ENCODE measurements at places on chromosomes 12 and 14.

DNA sequence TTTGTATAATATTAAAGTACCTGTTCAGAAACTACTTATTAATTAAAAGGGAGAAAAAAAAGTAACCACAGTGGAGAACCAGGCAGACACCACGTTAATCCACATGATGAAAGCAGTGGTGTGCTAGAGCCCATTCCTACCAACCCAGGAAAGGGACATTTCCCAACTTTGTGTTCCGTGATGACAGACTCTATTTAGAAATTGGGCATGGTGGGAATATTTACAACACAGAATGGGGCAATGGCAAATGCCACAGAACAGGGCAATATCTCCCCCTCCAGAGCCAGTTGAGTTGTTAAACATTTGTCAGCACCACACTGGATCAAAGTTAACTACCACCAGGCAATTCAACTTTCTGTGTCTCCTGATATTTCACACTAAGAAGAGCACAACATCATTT lies 1.2 kb upstream of the HIGD1C start:
- DNase-seq, result no peak

GRCh38 chr14:85416771-85417170 lies 113.2 kb upstream of the FLRT2 start:
- no peak for DNase-seq

- DNase-seq, result no peak
Observed at GRCh38 chr12:101795013-101795412, 35.7 kb downstream of the GNPTAB start.

DNA sequence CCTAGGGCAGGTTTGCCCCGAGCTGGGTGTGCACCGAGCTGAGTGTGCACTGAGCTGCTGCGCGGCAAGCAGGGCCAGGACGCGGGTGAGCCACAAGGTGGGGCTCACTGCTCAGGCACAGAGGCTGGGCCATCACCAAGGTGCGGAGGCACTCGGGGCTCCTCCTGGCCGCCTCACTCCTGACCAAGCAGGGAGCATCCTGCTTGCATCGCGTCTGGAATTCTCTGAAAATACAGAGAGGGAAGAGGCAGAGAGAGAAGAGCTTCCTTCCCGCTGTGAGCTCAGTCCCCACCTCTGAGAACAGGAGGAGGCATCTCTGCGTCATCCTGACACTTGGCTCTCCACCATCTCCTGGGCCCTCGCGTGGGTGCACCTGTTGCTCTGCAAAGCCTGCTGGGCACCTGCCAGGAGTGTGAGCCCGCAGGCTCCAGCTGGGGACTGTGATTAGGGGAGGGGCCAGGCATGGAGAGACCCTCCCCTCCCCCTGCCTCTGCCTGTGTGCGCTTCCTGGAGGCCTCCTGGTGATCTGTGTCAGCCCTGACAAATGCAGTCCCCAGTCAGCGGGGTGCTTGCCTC lies 116.3 kb downstream of the GLT1D1 start:
- DNase-seq, result no peak

DNA sequence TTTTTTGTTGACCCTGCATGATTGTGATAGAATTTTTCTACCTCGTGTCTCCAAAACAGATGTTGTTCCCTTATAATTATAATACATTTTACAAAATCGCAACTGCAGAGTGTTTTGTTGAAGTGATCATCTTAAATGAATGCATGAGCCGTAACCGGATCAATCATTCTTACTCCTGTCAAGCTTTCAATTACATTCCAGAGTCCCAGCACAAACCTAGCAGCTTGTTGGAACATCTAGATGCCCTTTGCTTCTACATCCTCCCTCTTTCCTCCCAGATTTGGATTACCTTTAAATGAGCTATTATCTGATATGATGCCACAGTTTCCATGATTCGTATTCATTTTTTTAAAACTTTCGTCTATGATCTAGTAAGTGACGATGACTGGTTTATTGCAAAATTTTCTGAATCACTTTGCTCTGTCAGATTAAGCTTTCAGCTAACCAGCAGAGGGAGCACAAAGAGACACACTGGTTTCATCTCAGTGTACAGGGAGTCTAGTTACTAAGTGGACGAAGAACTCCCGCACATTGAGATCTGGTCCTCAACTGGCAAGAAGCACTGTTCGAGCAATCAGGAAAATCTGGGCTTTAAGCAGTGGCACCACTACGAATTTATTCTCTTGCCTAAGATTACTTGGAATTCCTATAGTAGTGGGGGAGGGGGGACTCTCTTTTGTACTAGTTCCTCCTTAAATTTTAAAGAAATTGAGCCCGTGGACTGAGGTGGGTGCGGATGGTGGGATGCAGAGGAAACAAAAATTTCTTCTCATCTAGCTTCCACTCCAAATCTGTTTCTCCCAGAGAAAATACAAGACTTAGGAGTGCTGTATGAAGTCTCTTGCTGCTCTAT lies 40.9 kb downstream of the TSHR start:
- no peak for DNase-seq

DNA sequence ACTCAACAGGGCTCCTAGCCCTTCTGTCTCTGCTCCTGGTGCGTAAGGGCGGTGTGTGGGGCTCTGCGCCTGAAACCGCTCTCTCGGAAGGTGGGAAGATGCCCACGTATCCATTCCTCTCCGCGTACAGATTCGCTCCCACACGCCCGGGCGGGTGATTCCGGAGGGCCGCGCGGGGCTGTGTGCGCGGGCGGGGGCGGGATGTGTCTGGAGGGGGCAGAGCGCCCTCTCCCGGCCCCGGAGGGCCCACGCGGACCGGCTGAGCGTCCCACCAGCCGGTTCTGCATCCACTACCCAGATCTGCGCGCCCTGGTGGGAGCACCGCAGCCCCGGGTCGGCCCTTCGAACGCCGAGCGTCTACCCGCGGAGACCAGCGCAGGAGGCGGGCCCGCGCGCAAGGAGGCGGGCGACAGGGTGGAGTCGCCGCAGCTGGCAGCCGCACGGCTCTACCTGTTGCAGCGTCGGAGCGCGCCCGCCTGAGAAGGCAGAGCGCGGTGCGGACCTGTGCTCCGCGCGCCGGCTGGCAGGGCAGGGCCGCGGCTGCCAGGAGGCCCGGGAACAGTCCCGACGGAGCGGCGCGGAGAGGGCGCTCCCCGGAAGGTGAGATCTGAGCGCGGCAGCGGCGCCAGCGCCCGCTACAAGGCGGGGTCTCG lies 1.4 kb upstream of the KCNK13 start:
- peak; percentile 23 for DNase-seq

GRCh38 chr12:105349138-105349537 lies 18.6 kb downstream of the C12orf75 start:
- DNase-seq, result no peak

- DNase-seq, result no peak
Observed at GRCh38 chr14:73459959-73460358, 1.6 kb upstream of the NUMB start.

DNA sequence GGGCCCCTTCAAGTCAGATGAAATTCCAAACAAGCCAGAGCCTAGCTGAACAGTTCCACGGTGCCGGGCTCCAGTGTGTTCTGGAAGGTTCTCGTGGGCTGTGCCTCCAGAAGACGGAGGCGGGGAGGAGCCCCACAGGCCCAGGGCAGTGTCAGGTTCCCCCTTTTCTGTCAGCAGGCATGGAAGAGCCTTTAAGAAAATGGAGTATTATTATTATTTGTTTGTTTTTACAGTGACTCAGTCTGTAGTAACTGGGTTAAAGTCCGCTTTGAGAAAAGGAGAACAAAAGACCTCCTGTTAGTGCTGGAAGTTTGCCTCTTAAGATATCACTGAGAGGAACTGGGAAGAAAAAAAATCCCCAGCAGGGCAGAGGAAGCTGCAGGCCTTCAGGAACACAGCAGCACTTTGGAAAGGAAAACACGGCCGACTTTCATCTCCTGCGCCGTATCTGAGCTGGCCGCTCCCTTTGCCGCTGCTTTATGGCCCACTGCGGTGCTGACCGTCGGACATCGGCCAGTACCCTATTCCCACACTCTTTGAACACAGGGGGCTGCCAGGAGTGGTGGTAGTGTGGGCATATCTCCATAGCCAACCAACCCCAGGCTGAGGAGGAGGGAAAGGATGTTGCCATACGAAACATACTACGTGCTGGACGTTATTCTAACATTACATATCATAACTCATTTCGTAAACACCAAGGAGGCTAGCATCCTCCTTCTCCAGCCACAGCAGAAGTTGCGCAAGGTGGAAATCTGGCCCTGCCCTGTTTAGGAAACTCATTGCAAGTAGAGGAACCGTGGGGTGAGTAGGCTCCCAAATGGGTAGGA lies 194.0 kb downstream of the ZFP36L1 start:
- DNase-seq, result no peak

DNA sequence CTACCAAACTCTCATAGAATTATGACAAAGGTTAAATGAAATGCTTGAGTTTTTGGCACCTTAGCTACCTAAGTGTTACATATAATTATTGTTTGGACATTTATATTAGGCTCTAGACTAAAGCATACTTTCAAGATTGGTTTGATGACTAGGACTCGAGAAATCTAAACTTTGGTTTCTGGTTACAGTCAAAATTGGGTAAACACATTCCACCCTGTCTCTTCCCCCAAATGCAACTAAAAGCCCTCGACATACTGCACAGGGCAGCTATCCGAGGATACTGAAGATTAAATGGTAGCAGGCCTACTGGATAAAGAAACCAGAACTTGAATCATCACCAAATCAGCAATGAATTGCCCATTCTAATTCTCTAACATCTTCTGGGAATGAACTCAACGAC lies 369.1 kb downstream of the PRKD1 start:
- no peak for DNase-seq

GRCh38 chr12:64061868-64062375 lies 160.2 kb downstream of the KICS2 start:
- no peak for DNase-seq

DNA sequence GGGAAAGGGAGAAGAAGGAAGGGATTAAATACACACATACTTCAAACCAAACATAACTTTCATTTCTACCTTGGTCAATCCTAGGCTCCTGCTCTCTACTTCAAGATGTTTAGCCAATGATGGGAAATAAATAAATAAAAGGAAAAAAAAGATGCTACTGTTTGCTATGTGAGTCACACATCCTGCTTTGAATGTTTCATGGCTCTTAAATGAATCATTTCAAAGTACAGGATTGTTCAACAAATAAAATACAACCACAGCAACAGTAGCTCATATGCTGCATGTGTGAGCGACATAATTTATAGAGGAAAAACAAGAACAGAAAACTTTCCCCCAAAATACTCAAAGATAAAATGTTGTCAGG lies 54.3 kb upstream of the NPFF start:
- no peak for DNase-seq

- no peak for DNase-seq
Observed at GRCh38 chr14:39177168-39177545, 2.1 kb downstream of the PNN start.
